ENCODE measurements at places on chromosomes 12 and 14.

DNA sequence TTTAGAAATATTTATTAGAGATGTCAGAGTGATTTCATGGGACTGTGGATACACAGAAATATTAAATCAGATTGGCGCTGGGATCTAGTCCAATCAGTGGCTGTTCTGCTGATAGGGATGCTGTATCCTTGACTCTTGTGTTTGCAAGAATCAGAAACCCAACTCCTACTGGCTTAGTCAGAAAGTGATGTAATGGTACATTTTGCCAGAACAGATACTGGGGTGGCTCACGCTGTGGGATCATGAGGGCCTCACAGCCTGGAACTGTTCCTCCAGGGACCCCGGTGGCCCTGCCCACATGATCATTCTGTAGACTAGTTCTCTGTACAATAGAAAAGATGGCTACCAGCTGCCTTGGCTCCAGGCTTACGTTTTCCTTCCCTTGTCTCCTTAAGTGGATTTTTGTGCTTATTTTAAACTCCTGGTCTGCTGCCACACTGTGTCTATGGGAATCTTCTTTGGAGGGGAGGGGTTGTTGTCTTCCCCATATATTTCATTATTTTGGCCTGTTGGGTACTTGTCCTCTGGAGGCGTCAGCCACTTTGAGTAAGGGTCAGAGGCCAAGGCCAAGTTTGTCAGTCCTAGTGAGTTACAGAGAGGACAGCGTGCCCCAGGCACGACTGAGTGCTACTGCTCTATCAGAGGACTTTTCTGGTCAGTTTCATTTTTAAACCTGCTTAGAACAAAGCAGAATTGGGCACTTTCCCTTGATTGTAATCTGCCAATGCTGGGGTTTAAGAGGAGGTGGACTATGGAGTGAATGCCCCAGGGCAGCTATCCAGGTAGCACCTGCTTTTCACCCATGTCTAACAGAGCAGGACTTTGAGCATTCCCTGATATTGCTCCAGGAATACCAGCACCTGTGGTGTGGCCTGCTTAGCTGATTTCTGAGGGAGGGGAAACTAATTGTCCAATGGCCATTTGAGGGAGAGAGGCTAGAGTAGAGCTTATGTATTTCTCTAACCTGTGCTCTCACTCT lies 164.3 kb downstream of the SLC5A8 start:
- no peak for DNase-seq

DNA sequence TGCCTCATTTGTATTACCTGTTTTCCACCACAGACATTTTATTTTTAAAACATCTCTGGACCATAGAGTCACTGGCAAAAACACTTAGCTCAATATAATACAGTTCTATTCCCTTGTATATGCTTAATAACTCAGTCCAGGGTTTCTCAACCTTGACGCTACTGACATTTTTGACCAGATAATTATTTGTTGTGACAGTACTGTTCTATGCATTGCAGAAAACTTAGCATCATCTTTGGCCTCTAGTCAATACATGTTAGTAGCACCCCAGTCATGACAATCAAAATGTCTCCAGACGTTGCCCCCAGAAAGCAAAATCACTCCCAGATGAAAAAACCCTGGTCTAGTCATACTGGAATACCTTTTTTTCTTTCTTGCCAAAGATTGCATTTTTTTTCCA lies 174.7 kb downstream of the TMEM132D start:
- DNase-seq, result no peak

- DNase-seq, result no peak
These were observed 128.2 kb downstream of the RGS6 start for GRCh38 chr14:72060460-72060859.

- no peak for DNase-seq
These were observed 60.9 kb downstream of the DYRK2 start for GRCh38 chr12:67709367-67709954.

DNA sequence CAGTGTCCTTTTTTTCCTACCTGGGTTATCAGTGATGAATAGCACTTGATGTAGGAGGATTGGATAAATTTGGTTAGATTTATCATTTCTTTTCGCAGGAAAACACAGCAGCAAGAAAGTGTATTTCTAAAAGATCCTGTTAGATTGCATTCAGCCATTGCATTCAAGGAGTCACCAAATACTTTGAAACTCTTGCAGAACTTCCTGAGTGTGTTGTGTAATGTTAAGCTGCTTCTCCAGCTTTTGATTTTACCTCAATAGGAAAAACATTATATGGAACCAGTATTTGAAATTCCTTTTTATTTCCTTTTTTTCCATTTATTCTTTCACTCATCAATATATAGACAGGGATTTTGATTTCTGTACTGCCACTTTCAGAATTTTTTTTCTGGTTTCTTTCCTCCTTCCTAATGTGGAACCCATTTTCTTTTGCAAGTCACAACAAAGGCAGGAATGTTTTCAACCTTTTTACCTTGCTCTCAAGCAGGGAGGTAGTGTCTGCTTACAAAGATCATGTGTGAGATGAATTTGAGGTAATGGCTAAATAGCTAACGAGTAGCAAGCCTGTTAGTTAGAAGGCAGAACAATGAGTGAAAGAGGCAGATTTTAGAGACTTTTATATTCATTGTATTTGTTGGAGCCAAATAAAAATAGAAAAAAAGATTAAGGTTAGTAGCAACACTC lies 56.2 kb downstream of the PPHLN1 start:
- no peak for DNase-seq

- DNase-seq, result no peak
These were observed 612.5 kb downstream of the FSCB start for GRCh38 chr14:43894534-43894933.

GRCh38 chr12:94710933-94711332 lies 60.6 kb upstream of the TMCC3 start:
- DNase-seq, result peak; percentile 4

- no peak for DNase-seq
These were observed 72.9 kb downstream of the DDX51 start for GRCh38 chr12:132071040-132071810.

DNA sequence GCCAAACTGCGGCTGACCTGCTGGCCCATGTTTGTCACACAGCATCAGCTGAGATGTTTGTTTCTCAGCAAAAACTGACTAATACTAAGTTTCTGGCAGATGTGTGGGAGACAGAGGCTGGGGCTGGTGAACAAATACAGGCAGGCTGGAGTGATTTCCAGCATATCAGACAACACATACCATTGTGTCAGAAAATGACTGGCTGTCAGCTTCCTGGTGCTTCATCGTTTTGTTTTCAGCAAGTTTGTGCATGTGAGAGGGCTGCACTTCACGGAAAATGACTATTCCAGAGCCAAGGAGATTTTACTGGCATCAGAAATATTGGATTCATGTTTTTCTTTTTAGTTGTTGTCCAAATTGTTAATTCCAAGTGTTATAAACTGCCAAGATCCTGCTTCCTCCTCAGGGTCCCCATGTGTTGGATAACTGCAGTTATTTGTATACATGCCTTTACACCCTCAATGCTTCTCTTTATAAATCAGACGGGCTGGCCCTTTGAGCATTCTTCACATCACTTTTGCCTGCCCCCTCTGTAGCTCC lies 145.7 kb downstream of the GALC start:
- no peak for DNase-seq

- no peak for DNase-seq
These were observed 37.5 kb downstream of the LRIG3 start for GRCh38 chr12:58882826-58883225.

GRCh38 chr14:65938738-65939137 lies 526.2 kb downstream of the FUT8 start:
- DNase-seq, result no peak

DNA sequence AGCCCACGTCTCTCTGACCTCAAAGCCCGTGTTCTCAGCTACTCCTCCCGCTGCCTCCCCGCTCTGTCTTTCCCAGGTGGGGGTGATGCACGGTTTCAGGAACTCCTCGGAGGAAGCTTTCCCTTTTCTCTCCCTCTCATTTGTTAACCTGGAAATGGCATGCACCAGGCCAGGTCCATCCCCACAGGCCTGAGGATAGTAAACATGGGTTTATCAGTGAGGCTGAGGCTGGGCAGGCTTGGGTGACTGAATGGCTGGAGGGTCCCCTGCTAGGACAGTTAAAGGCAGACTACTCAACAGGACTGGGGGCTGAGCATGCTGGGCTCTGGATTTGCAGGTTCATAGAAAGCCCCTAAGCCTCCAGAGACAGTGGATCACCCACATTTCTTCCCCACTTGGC lies 7.6 kb downstream of the WSCD2 start:
- no peak for DNase-seq

DNA sequence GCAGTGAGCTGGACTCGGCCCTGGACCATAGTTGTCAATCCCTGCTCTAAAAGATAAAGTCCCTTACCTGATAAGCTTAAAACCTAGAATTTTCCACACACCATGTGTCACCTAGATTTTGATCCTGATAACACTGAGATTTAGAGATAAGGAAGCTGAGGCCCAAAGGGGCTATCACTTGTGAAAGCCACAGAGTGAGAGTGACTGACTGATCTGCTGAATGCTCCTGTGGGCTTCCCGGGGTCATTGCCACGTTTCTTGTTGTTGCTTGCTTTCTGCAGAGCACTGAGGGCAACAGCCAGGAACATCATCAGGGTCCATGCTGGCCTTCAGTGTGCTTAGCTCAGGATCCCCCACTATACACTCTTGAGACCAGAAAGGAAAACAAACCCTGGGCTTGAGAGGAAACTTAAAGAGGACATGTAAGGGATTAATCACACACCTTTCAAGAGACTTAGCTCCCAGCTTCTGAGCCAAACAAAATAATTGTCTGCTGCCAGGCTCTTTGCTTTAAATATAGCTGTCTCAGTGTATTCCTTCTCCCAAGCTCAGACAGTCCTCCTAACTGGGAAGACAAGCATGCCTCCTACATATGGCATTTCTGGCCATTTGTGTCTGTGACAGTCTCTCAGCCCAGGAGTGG lies 82.6 kb upstream of the ARHGAP5 start:
- DNase-seq, result no peak

GRCh38 chr12:40577834-40578233 lies 114.4 kb upstream of the CNTN1 start:
- no peak for DNase-seq

GRCh38 chr12:18753481-18754123 lies 15.7 kb downstream of the CAPZA3 start:
- no peak for DNase-seq

DNA sequence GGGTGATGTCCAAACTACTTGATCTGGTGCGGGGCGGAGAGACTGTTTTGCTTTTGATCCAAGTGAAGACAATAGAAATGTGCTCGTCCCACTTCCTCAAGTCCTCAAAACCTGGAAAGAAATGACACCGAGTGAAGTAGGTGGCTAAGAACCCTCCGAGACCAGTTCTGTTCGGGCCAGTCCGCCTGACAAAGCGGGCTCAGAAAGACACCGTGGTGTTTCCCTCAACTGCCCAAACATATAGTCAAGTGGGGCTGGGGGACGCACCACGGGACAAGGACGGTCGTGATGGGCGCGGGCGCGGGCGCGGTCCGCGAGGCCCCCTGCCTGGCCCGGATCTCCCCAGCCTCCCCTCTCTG lies 1.6 kb downstream of the PHLDA1 start:
- DNase-seq, result no peak

DNA sequence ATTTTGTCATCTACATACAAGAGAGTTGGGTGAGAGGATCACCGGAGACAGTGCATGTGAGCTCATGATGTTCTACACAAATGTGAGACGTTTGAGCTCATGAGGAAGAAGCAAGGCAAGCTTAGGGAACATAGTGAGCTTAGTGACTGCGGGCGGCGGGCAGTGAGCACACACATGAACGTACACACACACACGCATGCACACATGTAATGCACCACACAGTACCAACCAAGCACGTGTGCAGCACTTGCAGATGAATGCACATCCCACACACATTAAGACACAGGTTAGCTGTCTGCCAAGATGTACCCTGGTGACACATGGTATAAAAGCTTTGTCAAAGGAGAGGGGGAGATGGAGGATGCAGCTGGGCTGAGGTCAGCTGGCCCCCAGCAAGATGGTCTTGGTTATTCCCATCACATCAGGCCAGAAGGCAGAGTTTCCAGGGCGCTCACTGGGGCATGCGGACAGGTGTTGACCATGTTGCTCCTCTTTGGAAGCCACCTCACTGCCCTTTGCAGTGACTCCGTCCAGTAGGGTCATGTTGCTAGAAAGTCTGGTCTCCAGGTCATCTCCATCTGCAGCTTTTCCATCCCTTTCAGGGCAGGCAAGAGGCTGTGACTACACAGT lies 8.7 kb upstream of the CACNA2D4 start:
- DNase-seq, result no peak

DNA sequence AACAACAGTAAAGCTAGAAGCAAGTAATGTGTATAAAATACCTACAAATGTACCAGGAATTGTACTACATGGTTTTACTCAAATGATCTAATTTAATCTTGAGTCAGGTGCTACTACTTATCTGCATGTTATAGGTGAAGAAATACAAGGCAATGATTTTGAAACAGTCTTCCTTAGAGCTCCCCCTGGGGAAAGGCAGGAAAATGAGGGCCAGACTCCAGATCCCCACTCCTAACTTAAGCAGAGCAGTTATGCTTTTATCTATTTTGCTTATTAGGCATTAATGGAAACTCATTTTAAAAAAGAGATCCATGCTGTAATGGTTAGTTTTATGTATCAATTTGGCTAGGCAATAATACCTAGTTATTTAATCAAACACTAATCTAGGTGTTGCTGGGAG lies 109.3 kb upstream of the CPSF6 start:
- DNase-seq, result no peak

DNA sequence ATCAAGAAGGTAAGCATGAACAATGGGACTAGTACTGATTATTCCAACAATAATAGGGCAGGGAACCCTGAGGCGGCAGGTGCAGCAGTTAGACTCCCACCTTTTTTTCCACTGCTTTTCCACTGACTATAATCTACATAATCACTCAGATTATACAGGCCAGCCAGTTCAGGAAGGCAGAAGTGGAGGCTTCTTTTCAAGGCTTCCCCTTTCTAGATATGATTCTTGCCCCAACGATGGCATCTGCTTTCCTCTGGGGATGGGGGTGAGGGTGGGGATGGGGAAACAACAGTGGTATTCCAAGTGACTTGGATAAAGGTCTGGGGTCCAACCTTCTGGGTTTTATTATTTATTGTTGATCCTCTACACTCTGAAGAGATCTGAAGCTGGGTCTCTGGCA lies 331 bp downstream of the NCKAP1L start:
- DNase-seq, result no peak

- no peak for DNase-seq
These were observed 56.6 kb upstream of the METAP2 start for GRCh38 chr12:95417372-95417771.

- DNase-seq, result no peak
These were observed 6.4 kb upstream of the MAPK1IP1L start for GRCh38 chr14:55045087-55045486.

DNA sequence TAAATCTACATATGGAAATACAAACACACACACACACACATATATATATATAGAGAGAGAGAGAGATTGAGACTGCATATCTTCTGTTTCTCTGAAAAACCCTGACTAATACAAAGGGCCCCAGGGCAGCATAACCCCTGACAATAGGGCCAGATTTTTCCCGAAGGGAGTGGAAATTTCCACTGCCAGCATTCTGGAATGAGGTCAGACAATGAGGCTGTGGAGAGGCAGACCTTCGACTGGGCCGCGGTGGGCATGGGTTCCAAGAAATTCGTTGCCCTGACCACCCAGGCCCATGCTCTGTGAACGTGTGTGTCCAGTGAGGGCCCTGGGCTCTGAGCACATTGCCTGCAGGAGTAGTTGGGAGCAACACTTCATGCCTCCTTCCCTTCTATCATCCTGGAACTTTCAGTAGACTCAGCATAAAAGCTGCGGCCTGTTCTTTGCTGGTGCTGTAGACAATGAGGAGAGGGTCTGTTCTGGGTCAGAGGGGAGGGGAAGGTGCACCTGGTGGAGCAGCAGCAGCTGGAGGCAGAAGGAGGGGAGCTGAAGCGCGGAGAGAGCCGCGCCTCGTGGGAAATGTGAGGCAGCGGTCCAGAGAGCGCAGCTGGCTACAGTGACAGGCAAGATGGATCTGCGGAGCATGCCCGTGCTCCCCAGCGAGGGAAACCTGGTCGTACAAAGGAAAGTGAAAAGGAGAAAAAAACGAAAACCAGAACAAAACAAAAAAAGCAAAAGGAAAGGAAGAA lies 25.6 kb upstream of the CCDC60 start:
- DNase-seq, result peak; percentile 26
